Activated effector memory CD4-positive, alpha-beta T cell treated with Interleukin-2 at 50 U/mL for 16 hours (primary cell): ENCODE measurements at places on chromosomes 7 and 10.

DNA sequence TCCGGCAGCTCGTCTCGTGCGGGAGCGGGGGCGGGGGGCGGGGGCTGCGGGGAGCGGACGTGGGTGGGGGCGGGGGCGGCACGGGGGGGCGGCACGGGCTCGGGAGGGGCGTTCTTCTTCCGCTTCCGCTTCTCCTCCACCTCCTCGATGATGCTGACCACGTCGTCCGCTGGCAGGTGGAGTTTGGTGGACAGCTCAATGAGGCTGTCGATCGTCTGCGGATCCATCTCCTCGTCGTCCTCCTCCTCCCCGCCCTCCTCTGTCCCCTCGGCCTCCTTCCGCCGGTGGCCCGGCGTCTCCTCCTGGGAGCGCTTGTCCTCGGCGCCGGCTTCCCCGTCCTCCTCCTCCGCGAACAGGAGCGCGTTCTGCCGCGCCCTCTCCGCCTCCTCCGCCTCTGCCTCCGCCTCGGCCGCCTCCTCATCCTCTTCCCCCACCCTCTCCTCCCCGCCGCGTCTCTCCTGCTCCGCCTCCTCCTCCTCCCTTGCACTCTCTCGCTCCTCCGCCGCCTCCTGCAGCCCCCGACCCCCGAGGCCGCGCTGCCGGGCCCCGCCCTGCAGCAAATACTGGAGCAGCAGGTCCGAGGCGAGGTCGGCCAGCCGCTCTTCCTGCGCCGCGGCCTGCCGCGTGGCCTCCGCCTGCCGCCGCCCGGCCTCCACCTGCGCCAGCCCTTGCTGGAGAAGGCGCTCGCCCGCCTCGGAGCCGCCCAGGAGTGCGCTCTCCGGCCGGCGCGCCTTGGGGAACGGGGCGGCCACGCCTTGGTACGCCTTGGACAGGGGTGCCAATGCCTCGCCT, 1.9 kb downstream of the VGF start:
- DNase-seq: no peak

GRCh38 chr10:114502074-114502473, 97.8 kb upstream of the AFAP1L2 start:
- no peak for DNase-seq

GRCh38 chr10:122373108-122373507, 1.4 kb upstream of the PLEKHA1 start:
- no peak for DNase-seq

DNA sequence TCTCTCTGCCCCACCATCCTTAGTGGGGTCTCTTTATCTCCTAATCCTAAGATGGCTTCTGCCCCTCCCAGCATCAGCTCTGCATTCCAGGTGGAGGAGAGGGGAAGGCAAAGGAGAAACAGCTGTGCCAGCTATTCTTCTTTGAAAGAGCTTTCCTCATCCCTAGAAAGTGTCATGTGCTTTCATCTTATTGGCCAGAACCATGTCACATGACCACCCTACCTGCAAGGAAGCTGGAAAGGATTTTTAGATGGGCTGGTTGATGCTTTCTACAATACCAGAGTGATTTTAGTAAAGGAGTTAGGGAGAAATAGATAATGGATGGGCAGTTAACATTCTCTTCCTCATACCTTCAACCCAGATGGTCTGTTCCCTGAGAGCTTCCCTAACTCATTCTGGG, 141.1 kb downstream of the INSYN2A start:
- DNase-seq: no peak

GRCh38 chr7:106354822-106355221, 70.0 kb upstream of the NAMPT start:
- DNase-seq: no peak

- no peak for DNase-seq
These were observed 89.7 kb downstream of the BMPR1A start for GRCh38 chr10:86846088-86846487.

DNA sequence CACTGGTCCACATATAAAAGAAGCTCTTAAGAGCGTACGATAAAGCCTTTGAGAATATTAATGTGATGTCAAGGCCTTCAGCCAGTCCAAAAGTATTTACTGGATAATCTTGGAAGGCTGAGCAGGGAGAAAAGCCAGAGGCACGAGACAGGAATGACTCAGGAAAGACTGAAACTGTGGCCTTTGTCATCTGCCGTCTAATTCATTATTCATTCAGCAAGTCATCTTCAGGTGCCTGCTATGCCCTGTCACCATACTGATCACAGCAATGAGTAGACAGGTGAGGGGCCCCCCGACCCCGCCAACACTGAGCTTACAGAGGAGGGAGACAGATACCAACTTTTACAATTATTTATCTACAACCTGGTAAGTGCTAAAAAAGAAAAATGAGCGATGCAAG, 78.9 kb downstream of the VOPP1 start:
- DNase-seq: no peak

GRCh38 chr7:151005566-151005965, 14.7 kb downstream of the NOS3 start:
- no peak for DNase-seq

- DNase-seq: no peak
These were observed 84.7 kb downstream of the NRP1 start for GRCh38 chr10:33249659-33250345.

- DNase-seq: no peak
These were observed 612 bp downstream of the HILPDA start for GRCh38 chr7:128456255-128456725.

DNA sequence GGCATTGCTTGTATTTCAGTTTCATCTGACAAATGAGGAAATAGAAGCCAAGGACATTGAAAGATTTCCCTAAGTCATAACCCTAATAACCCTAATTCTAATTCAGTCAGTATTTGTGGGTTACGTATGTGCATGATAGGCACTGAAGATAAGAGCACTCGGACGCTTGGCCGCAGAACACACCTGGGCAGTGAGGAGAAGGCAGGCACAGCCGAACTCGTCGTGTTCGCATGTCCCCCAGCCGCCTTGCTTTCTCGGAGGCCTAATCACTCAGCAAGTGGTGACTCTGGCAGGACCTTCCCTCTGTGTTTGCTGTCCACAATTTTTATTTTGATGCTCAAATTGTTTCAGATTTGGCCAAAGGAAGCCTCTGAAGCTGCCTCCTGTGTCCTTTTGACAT, 23.7 kb downstream of the HKDC1 start:
- DNase-seq: no peak

GRCh38 chr7:18345641-18346234, 149.8 kb upstream of the HDAC9 start:
- DNase-seq: no peak

GRCh38 chr10:117112220-117112619, 25.9 kb downstream of the VAX1 start:
- DNase-seq: no peak

GRCh38 chr7:90723866-90724265, 127.7 kb downstream of the CDK14 start:
- no peak for DNase-seq

GRCh38 chr7:113289140-113289740, 170.9 kb upstream of the SMIM30 start:
- no peak for DNase-seq

GRCh38 chr7:2796358-2797352, 47.5 kb downstream of the GNA12 start:
- no peak for DNase-seq

DNA sequence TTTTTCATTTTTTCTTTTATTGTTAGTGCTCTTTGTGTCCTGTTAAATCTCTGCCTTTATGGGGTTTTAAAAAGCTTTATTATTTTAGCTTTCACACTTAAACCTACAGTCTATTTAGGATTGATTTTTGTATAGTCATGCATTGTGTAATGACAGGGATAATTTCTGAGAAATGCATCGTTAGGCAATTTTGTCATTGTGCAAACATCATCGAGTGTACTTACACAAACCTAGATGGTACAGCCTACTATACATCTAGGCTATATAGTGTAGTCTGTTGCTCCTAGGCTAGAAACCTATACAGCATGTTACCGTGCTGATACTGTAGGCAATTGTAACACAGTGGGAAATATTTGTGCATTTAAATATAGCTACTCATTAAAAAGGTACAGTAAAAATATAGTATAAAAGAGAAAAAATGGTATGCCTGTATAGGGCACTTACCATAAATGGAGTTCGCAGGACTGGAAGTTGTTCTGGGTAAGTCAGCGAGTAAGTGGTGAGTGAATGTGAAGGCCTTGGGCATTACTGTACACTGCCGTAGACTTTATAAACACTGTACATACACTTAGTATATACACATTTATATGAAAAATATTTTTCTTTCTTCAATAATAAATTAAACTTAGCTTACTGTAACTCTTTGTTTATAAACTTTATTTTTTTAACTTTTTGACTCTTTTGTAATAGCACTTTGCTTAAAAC, 16.0 kb downstream of the UBE2D1 start:
- no peak for DNase-seq

GRCh38 chr7:156151078-156151477, 338.8 kb upstream of the SHH start:
- no peak for DNase-seq

- DNase-seq: no peak
These were observed 47.1 kb upstream of the OTUD1 start for GRCh38 chr10:23391821-23392220.

DNA sequence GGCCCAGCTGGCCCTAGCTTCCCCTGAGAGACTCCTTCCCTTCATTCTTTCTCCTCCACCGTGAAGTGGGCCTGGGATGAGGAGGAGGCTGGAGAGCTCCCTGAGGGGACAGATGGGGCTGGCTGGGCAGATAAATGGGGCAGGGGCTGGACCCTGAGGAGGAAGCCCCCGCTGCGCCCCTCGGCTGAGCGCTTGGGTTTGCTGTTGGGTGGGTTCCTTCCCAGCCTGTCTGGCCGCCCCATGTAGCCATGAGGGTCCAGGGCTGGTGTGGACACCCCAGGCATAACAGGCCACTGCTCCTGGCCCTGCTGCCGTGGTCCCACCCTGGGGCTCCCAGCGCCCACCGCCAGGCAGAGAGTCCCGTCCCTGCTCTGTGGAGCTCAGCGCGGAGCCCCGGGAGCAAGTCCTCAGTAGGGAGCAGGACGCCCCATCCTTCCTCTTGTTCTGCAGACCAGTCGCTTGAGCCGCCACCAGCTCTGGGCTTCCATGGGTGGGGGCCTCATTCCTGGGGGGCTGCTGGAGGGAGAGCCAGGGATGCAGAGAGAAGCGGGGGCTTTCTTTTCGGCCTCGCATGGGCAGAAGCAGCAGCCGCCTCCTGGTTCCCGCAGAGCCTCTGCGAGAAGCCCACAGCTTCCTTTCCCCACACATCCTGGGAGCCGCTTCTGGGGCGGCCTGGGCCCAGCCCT, 266.4 kb upstream of the TCERG1L start:
- no peak for DNase-seq

- DNase-seq: no peak
These were observed 251.8 kb upstream of the MKI67 start for GRCh38 chr10:128377988-128378387.
